Ascending aorta (tissue), 2 donors: ENCODE measurements at places on chromosomes 6 and 20. TPM values are rescaled to one million over a fixed set of nuclear protein-coding genes. Genes with fewer than 3 reads are reported as not detected.

The SLC17A3 gene
- not detected for total RNA-seq

The CST4 gene
- not detected for total RNA-seq

The ENPP3 gene
- total RNA-seq = not detected

The CD40 gene
- total RNA-seq = 34.7 TPM

The TEAD3 gene
- 19.8 TPM for total RNA-seq

The OPRL1 gene
- total RNA-seq = 0.21 TPM

The AKAP12 gene
- total RNA-seq = 53.9 TPM

The PAQR8 gene
- 6.1 TPM for total RNA-seq

The UNC5CL gene
- 0.53 TPM for total RNA-seq

The GRM1 gene
- not detected for total RNA-seq

The OOEP gene
- not detected for total RNA-seq

The GGTLC1 gene
- not detected for total RNA-seq

The HSPA1L gene
- not detected for total RNA-seq

The L3MBTL3 gene
- total RNA-seq = 2.0 TPM

The LY6G6C gene
- not detected for total RNA-seq
